Fibroblast of mammary gland (primary cell): ENCODE measurements at places on chromosomes 5 and 9.

DNA sequence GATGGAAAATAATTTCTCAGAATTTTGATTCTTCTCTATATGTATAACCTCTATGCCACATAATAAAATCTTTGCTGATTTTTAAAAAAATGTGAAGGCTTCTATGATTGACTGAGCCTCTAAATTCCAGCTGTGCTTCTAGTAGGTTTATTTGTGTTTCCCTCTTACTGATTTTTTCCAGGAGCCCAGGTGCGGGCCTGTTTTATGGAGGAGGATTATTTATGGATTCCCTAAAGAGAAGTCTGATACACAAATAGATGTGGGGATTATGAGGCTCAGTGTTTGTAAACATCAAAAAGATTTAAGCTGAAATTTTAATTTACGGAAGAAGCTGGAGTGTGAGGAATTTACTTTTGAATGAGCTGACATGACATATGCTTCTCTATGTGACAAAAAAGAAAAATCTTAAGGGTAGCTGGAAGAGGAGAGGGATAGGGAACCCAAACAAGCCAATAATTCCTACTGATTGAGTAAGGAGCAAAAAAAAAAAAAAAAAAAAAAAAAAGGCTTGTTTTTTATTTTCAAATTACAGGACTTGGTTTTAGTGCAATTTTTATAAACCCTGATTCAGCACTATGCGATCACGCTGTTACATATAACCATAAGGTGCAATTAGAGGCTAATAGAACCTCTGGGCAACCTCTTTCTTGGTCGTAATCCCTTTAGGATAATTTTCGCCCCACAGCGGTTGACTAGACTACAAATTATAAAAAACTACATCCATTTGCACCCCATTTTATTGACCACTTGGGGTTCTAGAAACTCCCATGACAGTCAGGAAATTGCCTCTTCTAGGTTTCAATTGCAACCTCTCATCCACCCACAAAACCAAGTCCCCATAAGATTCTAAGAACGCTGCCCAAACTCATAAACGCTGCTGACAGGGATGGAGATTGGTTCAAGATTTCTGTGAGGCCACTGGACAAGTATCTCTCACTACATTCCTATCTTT lies 44.4 kb upstream of the RAI14 start:
- peak; percentile 36 for DNase-seq

DNA sequence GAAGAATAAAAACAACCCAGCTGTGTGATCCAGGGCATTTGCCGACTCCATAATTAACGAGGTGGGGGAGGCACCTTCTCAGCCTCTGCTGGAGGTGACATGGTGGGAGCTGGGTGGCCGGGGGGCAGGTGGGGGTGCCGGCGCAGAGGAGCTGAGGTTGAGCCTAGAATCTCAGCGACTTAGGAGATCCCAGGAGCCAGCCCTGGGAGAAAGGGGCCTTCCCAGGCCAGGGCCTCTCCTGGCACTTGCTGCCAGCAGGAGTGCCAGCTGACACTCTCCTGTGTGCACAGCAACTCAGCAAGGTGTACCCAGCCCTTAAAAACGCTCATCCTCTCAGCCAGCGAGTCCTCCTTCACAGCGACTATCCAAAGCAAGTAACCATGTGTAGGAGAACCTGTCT lies 62.8 kb upstream of the FCN1 start:
- no peak for DNase-seq

DNA sequence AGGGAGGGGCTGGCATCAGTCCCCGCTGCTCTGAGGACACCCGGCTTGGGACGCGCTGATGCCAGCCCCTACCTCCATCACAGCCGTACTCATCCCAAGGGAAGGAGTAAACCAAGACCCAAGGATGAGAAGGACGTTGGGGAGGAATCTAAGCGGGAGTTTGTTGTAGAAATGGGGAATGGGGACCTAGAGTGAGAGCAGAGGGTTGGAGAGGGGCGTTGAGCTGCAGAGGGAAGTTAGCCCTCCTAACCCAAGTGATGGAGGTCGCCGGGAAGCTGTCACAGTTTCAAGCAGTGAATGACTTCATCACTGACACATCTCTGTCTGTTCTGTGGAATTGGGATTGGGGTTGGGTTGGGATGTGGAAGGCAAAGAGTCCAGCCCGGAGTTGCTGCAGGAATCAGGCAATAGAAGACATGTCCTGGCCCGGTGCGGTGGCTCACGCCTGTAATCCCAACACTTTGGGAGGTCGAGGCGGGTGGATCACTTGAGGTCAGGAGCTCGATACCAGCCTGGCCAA lies 759 bp upstream of the SUSD1 start:
- DNase-seq: no peak

DNA sequence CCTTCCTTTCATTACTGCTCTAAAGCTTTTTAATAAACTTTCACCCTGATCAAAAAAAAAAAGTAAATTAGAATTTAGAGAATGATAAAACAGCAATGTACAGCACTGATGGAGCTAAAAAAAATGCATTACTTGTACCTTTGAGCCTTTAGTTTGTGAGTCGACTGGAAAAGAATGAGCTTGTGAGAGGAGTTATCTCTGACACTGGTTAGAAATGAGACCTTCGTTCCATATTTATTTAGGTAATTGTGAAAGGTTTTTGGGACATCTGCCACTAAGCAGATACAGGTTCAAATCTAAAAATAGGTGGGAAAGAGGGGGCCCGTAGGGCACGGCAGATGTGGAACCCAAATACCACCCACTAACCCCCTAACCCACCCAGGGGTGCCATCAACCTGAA lies 376.8 kb downstream of the ICE1 start:
- no peak for DNase-seq

DNA sequence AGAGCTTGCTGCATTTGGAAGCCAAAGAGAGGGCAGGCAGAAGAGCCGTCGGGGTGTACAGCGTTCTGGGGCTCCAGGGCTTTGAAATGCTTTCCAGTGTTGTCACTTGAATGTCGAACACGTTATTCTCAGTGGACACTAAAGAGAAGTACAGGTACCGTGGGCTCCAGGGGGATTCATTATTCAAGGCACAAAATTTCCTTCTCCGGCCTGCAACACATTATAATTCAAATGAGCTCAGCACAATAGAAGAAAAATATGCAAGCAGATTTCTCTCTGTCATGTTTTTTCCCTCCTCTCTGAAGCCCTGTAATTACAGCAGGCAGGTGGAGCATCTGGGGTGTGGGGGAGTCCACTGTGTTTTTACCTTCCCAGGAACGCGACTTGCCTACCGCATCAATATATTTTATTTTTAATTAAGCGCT lies 293.1 kb downstream of the ZSWIM6 start:
- no peak for DNase-seq

DNA sequence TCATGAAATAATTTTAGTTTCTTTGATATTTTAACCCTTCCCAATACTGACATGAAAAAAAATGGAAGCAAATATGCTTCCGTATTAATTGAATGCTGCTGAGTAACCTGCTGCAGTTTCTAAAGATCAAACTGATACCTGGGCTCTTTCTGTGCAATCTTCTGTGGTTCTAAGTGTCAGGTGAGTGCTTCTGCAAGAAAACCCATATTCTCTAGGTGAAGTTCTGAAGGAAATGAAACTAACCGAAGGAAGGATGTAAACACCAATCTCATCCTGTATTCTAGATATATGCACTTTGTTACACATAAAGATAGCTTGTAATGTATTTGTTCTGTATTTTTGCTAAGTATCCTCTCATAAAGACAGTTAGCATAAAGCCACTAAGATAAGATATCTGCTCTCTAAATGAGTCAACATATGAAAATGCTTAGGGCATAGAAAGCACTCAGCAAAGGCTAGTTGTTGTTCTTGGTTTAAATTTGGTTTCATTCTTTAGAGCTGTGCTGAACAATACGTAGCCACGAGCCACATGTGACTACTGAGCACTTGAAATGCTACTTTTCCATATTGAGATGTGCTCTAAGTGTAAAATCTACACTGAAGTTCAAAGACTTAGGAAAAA lies 52.0 kb downstream of the ITGA2 start:
- no peak for DNase-seq

- peak; percentile 38 for DNase-seq
Measured at GRCh38 chr5:120327180-120327579, 136.9 kb upstream of the PRR16 start.

GRCh38 chr5:98428806-98429205 lies 344.7 kb upstream of the RGMB start:
- peak; percentile 92 for DNase-seq

DNA sequence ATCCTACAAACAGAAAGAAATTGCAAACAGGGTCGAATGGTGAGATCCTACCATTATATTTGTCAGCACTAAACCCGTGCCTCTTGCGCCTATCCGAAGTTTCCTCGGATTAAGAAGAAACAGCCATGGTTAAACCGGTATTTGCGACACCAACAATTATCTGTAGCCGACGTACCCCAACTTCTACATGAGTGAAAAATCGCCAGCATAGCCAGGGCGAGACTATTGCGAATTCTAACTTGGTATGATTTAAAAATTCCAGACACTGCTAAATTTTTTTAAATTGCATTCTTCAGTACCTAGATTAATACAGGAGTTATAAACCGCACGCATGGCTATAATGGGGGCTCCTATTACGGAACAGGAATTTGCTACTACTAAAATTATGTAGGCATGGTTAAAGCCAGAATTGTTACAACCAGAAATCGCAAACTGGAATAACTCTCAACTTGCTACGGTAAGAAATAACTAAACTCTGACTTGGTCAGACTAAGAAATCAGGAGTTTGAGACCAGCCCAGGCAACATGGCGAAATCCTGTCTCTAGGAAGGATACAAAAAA lies 25.3 kb upstream of the ANXA2R start:
- peak; percentile 45 for DNase-seq

- DNase-seq: no peak
Measured at GRCh38 chr5:135055396-135055795, 21.4 kb upstream of the PITX1 start.

- DNase-seq: peak; percentile 49
Measured at GRCh38 chr9:75087289-75087823, 599 bp downstream of the NMRK1 start.

DNA sequence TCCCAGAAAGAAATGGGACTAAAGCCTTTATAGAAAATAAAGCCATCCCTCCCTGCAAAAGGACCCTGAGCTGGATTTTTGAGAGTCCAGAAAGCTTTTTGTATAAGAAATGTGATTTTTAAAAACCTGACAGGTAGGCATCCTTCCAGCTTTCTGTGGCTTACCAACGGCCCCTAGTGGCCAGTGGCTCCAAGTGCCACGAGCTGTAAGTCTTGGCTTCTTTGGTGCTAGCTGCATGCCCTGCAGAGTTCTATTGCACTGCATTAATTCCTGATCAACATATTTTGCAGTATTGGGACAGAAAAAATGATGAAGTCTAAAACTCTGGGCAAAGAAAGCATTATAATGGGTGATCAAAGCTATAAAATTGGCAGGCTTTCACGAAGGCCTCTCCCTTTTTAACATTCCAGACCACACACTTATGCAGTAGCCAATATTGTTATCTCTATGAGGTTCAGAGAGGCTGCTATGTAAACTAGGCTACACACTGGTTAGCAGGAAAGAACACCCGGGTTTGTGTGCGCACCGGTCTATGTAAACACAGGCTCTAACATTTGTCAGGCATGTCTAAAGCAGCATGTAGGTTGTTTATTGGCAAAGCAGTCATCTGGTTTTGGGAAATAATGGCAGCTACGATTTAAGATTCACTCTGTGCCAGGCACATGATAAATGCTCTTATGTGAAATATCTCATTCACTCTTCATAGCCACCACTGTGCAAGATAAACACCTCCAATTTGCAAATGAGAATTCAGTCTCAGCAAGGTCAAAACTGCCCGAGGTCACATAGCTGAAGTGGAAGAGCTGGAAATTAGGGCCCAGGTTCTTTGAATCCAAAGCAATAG lies 55.2 kb downstream of the NMUR2 start:
- DNase-seq: peak; percentile 26

DNA sequence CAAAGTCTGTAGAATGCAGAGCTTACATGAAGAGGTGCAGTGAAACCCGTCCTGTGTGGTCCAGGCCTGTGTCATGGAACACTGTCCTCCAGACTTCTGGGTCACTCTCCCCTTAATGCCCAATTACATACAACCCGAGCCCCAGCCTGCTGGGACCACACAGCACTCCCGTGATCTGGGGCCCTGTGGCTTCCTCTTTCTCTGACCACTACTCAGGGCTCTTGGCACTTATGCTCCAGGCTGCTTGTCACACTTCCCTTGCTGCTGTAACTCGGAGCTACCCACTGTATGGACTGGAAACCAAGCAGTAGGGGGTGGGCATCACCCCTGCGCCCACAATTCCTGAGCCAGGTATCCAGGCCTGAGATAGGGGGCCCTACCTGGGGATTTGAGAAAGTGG lies 10.3 kb upstream of the IL3 start:
- no peak for DNase-seq

- DNase-seq: no peak
Measured at GRCh38 chr9:136696502-136696901, 9.2 kb upstream of the AGPAT2 start.

GRCh38 chr5:177132136-177133095 lies 1.2 kb upstream of the NSD1 start:
- DNase-seq: peak; percentile 19

GRCh38 chr5:38013107-38013506 lies 173.3 kb upstream of the GDNF start:
- DNase-seq: no peak

DNA sequence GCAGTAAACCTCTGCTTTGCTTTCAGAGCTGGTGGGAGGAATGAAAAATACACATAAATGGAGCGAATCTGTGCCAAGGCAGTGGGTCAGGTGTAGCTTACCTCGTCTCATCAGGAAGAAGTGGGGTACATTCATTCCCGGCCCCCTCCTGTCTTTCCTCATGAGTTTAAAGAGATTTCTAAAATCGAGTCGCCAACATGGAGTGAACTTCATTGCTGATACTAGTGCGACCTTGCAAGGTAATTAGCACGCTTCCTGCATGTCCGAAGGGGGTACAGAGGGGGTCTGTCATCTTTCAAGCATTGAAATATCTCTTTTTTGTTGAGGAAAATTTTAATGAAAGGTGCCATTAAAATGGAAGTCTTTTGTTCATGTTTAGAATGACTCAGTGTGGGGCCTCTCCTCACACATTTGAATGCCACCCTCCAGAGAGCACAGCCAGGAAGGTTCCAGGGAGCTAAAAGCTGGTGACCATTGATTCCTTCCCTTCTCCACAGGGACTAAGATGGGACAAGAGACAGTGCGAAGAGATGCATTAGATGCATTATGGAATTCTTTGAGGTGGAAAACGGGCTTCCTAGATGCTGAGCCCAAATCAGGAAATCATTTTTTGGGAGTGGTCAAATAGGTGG lies 114.2 kb downstream of the IRX1 start:
- DNase-seq: no peak

- no peak for DNase-seq
Measured at GRCh38 chr5:56774957-56775356, 40.4 kb upstream of the MAP3K1 start.

- no peak for DNase-seq
Measured at GRCh38 chr5:54379590-54379989, 69.2 kb upstream of the ARL15 start.

- DNase-seq: no peak
Measured at GRCh38 chr5:95728494-95729114, 2.5 kb upstream of the RHOBTB3 start.

DNA sequence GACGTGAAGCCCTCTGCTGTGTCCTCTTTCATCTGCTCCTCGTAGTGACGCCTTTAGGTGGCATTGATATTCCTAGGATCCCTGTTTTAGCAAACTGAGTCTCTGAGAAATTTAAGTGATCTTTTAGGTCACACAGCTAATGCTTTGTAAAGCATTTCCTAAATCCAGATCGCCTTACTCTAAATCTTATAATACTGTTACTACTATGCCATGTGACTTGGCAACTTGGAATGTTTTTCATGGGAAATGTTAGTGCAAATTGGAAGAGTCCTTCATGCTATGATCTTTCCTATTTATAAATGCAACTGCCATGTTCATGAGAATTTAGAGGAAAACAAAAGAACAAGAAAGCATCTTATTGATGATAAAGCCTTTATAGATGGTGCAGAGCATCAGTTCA lies 212.2 kb downstream of the TRIO start:
- DNase-seq: no peak
